Activated B cell treated with CpG ODN at 0.5 μM for 24 hours (primary cell): ENCODE measurements at places on chromosomes 12 and 14.

DNA sequence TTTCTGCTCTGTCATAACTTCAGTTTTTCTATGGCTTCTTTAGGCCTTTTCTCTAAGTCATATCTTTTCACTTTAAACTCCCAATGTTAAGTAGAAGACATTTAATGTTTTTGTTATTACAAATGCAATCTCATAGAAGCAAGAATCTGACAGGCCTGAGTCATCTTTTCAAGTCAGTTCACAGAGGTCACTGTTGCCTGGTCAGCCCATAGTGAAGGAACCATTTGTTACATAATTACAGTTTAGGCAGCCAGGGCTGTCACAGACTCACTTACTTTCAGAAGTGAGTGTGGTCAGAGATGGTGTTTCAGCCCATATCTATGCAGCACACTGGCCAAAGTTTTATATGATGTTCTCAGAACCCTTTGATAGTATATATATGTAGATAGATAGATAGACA, 46.5 kb downstream of the CCER1 start:
- no peak for DNase-seq

DNA sequence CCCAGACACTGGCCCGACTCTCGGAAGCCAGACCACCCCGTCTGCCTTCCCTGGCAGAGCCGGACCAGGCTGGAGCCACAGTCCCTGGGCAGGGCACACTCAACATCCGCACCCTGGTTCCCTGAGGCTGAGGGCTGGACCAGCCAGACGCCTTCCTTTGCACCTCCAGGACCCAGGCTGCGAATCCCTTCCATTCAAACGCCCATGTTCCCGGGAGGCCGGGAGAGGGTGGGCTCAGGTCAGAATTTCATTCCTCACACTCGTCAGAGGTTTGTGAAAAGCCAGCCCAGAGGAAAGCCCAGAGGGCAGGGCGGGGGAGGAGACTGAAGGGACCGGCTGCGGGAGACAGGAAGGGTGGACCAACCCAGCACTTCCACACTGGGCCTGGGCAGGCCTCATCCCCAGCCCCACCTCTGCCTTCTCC, 58.7 kb downstream of the LRRC74A start:
- DNase-seq, result no peak

GRCh38 chr12:81150382-81150781, 72.5 kb downstream of the ACSS3 start:
- DNase-seq, result no peak

DNA sequence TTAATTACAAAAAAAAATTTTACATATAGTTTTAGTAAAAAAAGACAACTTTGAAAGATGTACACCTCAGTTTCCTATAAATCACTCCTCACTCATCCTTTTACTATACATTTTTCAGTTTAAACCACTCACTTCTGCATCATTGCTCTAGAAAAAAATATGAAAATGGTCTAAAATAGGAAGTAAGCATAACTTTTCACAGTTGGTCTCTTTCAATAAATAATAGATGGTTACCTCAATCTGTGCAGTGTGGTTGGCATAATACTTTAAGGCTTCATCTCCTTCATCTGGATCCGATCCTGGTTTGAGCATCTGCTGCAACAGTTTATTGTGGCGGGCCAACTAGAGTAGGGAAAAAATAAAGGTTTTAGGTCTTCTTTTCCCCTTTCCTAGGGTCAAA, 247.9 kb downstream of the SSPN start:
- no peak for DNase-seq

DNA sequence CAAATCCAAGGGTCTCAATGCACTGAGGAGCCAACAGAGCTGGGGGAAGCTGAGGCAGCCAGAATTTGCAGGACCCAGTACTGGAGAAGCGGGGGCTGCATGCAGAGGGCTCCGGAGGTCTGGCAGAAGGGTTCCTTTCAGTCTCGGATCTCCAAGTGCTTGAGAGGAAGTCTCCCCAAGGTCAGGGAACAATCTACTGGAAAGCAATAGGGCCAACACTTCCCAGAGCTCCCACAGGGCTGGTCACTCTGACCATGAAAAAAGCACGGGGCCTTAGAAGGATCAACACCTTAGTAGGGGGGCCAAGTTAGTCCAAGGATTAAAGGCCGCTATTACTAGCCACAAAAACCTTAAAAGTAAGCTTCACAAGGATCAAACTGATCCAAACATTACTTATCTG, 31.7 kb downstream of the SPPL3 start:
- no peak for DNase-seq

DNA sequence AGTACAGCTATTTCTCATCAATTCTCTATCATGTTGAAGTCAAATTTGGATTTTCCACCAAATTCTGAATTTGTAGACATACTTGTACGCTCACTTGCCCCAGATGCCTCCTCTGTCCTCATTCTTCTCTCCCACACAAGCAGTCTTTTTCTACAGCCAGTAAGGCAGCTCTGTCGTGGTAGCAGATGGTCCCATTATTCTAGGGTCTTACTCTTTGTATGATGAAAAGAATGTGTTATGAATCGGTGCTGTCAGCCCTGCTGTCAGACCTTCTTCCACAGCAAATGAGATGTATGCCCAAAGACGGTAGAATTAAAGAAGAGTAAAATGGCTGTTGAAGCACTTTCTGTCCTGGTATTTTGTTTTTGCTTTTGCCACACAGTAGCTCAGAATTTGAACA, 17.2 kb upstream of the PAPLN start:
- no peak for DNase-seq

GRCh38 chr14:69068744-69069421, 84.0 kb downstream of the DCAF5 start:
- DNase-seq, result no peak

GRCh38 chr12:131507881-131508280, 203.0 kb upstream of the SFSWAP start:
- no peak for DNase-seq

DNA sequence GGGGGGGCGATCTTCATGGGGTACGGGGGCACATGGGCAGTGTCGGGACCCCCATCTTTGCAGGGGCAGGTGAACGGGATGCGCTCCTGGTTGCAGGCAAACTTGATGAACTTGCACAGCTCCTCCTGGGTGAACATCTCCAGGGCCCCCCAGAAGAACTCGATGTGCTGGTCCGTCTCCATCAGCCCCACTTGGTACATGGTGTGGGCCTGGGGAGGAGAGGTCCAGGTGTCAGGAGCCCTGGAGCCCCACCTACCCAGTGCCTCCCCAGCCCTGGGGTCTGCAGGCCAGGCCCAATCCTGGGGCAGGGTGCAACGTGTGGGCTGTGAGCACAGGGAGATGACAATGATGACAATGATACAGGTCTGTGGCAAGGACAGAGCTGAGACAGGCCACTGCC, 37.7 kb downstream of the TRAFD1 start:
- no peak for DNase-seq

DNA sequence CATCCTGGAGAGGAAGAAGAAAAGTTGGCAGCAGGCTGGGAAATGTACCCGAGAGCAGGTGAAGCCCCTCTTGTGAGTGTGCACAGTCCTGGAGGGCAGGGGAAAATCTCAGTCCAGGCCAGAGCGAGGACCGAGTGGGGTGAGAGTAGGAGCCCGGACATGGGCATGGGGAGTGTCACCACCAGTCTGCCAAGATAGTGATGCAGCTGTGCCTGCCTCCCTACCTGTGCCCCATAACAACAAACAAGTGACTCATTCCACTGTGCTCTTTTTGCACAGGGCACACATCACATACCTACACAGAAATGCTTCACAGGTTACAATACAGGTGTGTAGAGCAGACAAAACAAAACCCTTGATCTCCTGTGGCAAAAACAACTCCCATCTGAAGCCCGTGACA, 205.9 kb upstream of the PELI2 start:
- no peak for DNase-seq

DNA sequence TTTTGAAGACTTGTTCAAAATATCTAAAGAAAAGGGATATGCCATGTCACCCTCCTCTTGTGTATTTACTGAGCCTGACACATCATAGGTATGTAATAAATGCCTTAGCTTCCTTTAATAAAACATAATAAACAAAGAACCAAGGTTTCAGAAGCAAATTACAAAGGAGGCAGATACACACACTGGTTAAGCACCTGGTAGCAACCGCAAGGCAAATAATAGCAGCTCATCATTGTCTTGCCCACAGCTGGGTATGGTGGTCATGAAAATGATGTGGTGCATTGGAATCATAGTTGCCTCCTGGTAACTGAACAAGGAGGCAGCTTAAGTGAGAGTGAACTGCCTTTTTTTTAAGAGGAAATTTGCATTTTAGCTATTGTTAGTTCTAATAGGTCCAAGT, 39.0 kb downstream of the PAX9 start:
- DNase-seq, result no peak

DNA sequence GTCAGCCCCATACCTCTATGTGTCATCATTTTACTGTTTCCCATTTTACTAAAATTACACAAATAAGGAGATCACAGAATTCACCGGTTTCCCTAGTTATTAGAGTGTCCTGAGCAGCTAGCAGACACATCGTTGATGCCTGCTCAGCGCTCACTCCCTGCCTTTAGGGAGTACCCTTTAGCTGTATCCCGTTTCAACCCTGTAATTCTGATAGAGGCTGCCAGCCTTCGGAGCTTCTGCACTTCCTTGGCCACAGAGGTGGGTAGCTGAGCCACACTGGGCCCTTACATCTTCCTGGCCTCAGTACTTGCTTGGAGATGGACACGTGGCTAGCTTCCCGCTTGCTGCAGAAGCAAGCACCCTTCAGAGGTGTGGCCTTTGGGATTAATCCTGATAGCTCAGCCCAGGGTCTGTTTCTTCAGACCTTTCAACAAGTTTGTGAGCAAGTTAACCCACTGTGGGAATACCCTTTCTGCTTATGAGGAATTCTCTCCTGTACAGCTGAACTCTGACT, 14.3 kb upstream of the FBXW8 start:
- DNase-seq, result no peak

DNA sequence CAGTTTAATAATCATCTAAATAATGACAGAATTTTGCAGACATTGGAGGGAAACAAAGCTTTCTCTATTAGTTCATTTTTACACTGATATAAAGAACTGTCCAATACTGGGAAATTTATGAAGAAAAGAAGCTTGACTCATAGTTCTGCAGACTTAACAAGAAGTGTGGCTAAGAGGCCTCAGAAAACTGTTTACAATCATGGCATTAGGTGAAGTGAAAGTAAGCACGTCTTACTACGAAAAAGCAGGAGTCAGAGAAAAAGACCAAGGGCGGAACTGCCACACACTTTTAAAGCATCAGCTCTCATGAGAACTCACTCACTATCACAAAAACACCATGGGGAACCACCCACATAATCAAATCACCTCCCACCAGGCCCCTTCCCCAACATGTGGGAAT, 804.4 kb downstream of the FLRT2 start:
- no peak for DNase-seq

DNA sequence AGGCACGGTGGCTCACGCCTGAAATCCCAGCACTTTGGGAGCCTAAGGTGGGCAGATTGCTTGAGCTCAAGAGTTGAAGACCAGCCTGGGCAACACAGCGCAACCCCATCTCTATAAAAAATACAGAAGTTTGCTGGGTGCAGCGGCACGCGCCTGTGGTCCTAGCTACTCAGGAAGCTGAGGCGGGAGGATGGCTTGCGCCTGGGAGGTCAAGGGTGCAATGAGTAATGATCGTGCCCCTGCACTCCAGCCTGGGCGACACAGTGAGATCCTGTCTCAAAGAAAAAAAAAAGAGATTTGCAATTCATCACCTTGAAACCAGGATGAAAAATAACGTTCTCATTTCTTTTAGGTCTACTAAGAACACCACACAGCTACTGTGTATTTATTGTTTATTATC, 4.0 kb downstream of the STX2 start:
- DNase-seq, result no peak

- DNase-seq, result no peak
Observed at GRCh38 chr12:69298947-69299346, 49.2 kb upstream of the LYZ start.

DNA sequence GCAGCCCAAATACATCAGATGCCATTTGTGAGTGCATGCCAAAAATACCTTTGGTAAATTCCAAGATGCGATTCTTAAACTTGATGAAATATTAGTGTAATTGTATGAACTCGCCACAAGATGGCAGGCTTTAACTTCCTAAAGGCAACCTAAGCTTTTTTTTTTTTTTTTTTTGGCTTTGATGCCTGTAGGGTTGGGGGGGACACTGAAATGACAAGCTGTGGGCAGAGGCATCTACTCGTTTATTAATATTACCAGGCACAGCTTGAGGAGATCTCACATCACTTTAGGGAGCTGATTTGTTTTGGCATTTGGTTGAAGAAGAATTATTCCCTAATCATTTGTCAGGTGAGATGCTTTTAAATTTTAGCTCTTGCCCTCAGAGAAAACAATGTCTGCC, 126.7 kb upstream of the CCDC196 start:
- DNase-seq, result no peak

DNA sequence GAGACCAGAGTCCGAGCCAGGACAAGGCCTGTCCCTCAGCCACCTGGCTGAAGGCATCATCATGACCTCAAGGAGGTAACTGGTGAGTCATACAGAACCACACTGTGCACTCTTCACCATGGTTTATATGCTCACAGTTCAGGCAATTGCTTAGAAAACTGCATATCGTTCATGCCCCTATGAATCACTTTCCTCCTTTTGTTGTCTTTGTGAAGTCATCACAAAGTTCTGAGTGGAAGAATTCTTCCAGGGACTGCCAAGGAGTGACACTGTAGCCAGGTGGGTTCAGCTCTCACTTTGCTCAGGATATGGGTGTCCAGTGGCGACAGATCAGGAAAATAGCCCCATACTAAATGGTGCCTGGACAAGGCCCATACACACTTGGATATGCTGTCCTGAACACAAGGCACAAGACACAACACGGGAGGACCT, 92.5 kb downstream of the DPF3 start:
- no peak for DNase-seq

DNA sequence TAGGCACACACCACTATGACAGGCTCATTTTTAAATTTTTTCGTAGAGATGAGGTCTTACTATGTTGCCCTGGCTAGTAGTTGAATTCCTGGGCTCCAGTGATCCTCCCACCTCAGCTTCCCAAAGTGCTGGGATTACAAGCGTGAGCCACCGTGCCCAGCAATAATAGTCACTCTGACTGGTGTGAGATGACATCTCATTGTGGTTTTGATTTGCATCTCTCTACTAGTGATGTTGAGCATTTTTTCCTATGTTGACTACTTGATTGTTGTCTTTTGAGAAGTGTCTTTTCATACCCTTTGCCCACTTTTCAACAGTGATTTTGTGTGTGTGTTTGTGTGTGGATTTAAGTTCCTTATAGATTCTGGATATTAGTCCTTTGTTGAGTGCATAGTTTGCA, 26.3 kb downstream of the ATP2A2 start:
- DNase-seq, result no peak

- DNase-seq, result no peak
Observed at GRCh38 chr14:88572117-88572516, 9.3 kb downstream of the ZC3H14 start.

DNA sequence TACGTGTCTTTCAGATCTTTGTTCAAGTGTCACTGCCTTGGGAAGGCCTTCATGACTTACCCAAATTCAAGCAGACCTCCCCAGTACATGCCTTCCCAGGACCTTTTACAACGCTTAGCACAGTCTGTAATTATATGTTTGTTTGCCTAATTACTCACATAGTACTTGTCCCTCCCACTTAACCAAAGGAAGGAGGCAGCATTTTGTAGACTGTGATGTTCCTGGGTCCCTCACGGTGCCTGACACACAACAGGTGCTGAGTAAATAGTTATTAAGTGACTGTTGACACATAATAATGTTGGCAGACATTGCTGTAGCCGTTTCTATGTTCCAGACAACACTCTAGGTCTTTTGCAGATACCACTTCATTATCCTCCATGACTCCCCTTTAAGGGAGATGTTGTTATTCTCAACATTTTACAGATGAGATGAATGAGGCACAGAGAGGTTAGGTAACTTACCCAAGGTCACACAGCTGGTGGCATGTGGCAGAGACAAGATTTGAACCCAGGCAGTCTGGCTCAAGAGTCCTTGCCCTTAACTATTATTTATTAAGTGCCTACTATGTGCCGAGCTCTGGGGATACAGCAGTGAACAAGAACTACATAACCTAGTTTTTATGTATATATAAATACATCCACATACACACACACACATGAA, 130.7 kb downstream of the PHETA1 start:
- DNase-seq, result no peak
